ENCODE measurements at places on chromosomes 4 and X.

DNA sequence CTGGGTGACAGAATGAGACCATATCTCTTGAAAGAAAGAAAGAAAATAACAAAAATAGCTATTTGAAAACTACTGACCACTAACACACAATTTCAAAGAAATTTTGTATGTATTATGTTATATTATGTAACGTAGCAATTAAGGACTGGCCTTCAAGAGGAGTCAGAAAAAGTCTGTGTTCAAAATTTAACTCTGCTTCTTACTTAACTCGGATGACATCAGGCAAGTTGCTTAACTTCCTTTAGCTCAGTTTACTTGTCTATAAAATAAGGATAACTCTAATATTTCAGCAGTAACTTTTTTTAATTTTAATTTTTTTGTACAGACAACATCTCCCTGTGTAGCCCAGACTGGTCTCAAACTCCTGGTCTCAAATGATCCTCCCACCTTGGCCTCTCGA, 14.6 kb upstream of the PRSS12 start:
- DNase-seq = no peak

GRCh38 chr4:28675582-28675981, 1814.9 kb downstream of the STIM2 start:
- no peak for DNase-seq

DNA sequence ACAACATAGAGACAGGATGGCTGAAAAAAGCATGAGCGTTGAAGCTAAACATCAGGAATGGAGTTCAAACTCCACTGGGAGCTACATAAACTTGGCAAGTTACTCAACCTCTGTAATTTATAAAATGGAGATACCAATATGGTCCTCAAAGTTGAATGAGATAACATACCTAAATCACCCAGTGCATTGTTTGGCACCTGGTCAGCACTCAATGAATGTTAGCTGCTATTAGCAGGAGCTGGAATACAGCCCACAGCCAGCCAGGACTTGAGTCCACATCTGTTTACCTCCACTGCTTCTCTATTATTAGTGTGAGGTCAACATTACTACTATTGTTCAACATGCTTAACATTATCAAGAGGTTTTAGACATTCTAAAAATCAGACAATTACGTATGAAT, 97.9 kb downstream of the NR3C2 start:
- DNase-seq = no peak

DNA sequence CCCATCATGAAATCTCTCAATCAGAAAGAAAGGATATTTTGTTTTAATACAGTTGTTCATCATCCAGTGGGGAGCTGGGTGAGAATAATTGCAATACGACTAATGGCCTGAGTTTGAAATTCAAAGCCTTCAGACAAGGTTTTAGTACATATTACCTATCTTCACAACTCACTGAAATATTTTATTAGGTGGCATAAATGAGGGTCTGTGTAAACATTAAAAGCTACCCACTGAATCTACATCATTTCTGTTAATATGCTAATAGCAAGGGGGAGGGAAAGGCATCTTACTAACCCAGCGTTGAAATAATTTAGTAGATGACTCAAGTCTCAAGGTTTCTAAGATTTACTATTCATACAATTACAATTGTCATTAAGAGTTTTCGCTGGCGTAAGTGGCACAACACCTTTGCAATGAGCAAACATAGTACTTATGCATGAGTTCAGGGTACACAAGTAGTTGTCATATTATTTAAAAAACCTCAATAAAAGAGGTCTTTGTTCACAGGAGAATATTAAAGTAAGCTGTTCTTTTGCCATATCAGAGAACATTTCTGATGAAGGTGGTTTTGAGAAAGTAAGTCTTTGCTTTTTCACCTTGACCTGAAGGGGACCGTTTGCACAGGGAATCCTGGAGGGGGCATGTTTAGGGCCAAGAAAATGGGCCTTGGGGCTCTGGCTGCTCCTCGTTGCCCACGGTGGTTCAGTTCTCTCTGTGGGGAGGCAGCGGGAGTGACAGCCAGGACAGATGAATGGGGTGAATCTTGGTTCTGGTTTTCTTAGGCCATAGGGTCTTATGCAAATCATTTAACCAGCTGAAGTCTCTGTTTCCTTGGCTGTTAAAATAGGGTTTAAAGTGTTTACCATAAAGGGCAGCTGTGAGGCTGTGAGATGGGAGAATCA, 4.5 kb upstream of the RHOH start:
- DNase-seq = peak; percentile 38

GRCh38 chrX:74449322-74449936, 28.1 kb downstream of the SLC16A2 start:
- DNase-seq = no peak

- no peak for DNase-seq
These were observed 53.0 kb downstream of the GAB1 start for GRCh38 chr4:143389579-143390195.

- DNase-seq = no peak
These were observed 653.8 kb upstream of the CPEB2 start for GRCh38 chr4:14348506-14348905.

- DNase-seq = no peak
These were observed 132.8 kb downstream of the ARHGEF9 start for GRCh38 chrX:63652086-63652765.

DNA sequence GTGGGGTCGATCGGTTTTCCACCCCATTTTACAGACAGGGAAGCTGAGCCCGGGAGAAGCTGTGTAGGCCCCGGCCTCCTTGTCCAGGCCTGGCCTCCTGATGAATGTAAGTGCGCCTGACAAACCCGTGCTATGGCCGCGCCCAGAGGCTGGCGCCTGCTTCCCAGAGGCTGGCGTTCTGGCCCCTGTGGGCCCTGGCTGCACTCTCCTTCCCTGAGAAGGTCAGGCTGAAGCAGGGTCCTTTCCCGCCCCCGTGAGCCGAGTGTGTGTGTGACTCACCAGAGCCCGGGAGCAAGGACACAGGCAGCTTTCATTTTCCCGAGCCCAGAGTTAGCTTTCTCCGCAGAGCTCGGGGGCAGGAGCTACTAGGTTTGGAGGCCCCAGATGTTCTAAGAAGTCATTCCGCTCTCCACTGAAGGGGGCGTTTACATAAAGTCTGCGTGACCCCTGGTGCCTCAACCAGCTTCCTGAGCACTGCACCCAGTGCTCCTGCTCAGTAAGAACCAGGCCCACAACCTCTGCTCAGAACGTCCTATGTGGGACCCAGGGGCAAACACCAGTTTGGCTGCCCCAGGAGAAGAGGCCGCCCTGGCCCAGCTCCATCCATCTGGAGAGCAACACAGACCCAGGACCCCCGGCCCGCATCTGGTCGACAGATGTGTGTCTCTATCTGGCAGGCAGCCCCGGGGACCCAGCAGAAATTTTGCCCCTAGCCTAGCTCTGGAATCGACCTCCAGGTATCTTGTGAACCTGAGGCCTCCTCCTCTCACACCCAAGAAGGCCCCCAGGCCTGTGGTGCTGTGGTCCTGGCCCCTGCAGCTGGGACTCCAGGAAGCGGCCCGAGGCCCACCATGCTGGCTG, 13.6 kb downstream of the UVSSA start:
- no peak for DNase-seq

- DNase-seq = no peak
These were observed 191.8 kb upstream of the PSAPL1 start for GRCh38 chr4:7626531-7626930.

- peak; percentile 62 for DNase-seq
These were observed 527 bp downstream of the NOA1 start for GRCh38 chr4:56976837-56977320.

GRCh38 chrX:446245-446644, 59.5 kb upstream of the PPP2R3B start:
- DNase-seq = no peak

GRCh38 chr4:3247399-3248177, 1.4 kb upstream of the MSANTD1 start:
- DNase-seq = no peak

- no peak for DNase-seq
These were observed 248.9 kb downstream of the HS3ST1 start for GRCh38 chr4:11179796-11180195.

GRCh38 chr4:173284463-173284862, 49.7 kb downstream of the HMGB2 start:
- no peak for DNase-seq

GRCh38 chrX:27444093-27444908, 18.8 kb downstream of the PPP4R3C start:
- DNase-seq = no peak
